ENCODE measurements at places on chromosomes 2 and 18.

GRCh38 chr2:9483107-9483506 lies 8.8 kb downstream of the IAH1 start:
- DNase-seq = no peak

DNA sequence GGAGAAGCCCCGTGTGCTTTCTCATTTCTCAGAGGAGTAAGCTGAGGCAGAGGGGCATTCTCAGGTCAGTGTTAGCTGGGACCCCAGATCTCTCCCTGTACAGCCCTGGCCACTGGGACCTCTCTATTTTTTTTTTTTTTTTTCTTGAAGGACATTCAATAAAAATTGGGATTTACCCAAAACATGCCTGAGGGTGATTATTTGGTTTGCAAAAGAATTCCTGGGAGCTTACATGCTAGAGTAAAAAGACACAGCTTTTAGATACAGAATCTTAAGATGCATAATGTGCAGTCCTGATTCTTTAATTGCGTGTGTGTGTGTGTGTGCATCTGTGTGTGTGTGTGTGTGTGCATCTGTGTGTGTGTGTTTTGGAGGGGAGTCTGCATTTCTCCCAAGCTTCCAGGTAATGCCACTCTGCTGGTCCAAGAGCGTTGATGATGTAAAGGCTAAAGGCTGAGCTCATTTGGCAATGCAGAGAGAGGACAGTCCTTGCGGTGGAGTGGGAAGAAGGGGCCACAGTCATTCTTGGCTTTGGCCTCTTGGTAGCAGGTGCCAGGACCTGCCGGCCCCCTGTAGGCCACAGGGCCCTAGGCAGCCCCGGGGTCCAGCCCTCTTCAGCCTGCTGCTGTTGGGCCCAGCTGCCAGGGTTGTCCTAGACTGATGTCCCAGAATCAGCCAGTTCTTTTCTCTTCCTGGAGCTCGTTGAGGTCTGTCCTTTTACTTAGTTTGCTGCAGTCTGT lies 74.1 kb upstream of the MCFD2 start:
- DNase-seq = no peak

- DNase-seq = no peak
Observed at GRCh38 chr18:70172225-70172624, 33.3 kb downstream of the RTTN start.

DNA sequence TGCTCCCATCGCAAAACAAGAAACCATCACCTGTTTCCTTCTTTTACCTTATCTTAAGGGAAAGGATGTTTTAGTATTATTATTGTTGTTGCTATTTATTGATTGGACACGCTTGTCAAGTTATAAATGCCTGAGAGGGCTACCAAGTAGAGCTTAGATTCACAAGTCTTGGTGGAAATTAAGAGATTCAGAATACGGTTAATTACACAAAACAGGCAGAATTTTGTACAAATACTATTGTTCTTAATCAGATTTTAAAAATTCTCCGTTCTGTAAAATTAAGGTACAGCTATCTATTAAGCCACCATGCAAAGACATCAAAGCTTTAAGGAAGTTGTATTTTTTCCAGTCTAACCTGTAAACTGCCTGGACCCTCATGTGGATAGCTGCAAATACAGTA lies 1.1 kb upstream of the ZNF521 start:
- no peak for DNase-seq

DNA sequence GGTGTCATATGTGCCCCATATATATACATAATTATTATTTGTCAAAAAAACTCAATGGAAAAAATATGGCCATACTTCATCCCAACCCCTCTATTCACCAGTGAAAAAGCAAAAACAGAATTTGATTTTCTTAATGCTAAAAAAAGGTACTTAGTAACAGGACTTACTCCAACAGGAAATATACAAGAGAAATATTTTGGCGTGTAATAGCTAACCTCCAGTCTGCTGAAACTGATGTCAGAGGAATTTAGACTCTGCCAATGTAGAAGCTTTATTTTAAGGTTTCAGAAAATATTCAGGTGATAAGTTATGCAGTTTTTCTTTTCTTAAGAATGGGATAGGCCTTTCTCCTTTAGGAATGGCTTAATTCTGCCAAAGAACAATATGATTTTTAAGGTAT lies 72.6 kb downstream of the TMEFF2 start:
- DNase-seq = no peak

GRCh38 chr18:3455090-3455635 lies 5.2 kb downstream of the TGIF1 start:
- DNase-seq = no peak

GRCh38 chr2:9345343-9345742 lies 78.0 kb downstream of the ITGB1BP1 start:
- DNase-seq = no peak

- DNase-seq = no peak
Observed at GRCh38 chr18:25169701-25170100, 182.3 kb downstream of the ZNF521 start.

GRCh38 chr2:37323176-37323780 lies 1.4 kb downstream of the PRKD3 start:
- no peak for DNase-seq

GRCh38 chr2:175811971-175812370 lies 190.1 kb downstream of the LNPK start:
- no peak for DNase-seq

GRCh38 chr2:70461414-70461813 lies 92.2 kb downstream of the TGFA start:
- DNase-seq = no peak

- no peak for DNase-seq
Observed at GRCh38 chr2:31980674-31981356, 30.0 kb downstream of the MEMO1 start.

DNA sequence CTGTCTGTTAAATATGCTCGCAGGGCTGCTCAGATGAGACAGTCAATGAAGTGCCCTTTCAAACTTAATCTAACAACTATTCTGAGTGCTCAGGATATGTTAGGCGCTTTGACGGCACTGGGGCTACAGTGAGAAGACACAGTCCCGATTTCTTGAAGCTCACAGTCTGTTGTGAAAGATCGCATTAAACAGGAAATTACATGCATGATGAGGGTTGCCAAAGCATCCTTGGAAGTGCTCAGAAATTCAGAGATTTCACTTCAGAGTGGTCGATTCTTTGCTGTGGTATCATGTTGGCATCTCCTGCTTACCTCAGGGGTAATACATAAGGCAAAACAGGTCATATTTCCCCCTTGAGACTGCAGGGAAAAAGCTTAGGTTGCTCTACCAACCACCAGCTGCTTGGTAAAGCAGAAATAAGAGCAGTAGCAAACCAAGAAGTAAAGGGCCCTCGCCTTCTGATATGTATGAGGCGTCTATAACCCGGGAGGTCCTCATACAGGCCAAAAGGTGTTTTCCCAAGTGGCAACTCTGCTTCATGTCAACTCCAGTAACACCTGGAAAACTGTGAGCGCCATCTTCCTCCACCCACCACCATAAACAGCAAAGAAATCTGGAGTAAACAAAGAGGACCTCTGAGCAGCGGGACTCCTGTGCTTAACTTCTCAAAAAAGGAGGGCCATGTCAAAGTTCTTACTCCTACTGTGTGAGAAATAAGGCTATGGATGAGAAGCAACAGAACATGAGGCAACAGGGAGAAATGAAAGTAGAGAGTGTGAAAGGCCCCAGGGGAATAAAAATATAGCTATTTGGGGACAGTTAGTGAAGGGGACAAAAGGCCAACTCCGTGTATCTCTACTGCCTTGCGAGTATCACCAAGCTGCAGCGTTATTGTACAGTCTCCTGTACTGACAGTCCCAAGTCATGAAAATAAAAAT lies 79.3 kb downstream of the CLHC1 start:
- DNase-seq = no peak

All from stimulated activated CD4-positive, alpha-beta T cell treated with anti-CD3 and anti-CD28 coated beads, Interleukin-1b, Interleukin-23, amount 100 ng/mL, for 1 hour (primary cell).